Femur (tissue), 1 donor: ENCODE measurements at places on chromosomes 11 and 22.

DNA sequence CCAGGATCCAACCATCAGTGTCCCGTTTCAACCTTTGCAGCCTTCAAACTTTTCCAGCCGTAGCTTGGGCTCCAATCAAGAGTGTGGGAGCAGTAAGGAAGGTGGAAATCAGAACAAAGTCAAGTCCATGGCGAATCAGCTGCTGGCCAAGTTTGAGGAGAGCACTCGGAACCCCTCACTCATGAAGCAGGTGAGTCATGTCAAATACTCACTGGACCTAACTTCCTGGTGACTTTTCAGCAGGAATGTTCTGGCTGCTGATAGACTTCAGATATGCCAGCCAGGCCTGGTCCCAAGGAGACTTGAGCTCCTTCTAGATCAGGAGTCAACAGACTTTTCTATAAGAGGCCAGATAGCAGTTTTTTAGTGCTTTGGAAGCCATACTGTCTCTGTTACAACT, 129.0 kb downstream of the MICAL2 start:
- no peak for DNase-seq

DNA sequence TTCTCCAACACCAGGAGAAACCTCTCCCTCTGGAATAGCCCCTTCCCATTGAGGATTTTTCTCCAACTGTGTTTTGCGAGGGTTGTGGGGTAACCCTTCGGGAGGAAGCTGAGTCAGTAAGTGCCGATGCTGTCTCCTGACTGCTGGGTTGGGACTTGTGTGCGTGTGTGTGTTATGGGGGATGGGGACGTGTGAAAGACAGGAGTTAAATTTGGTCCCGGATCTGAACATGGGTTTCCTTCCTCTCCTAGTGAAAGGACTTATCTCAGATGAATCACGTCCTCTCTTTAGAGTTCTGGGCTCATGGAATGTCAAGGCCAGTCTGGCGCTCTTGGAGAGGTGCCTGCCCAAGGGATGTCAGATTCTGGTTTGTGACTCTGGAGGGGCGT, 33.3 kb downstream of the KIAA1671 start:
- DNase-seq, result peak; percentile 48

DNA sequence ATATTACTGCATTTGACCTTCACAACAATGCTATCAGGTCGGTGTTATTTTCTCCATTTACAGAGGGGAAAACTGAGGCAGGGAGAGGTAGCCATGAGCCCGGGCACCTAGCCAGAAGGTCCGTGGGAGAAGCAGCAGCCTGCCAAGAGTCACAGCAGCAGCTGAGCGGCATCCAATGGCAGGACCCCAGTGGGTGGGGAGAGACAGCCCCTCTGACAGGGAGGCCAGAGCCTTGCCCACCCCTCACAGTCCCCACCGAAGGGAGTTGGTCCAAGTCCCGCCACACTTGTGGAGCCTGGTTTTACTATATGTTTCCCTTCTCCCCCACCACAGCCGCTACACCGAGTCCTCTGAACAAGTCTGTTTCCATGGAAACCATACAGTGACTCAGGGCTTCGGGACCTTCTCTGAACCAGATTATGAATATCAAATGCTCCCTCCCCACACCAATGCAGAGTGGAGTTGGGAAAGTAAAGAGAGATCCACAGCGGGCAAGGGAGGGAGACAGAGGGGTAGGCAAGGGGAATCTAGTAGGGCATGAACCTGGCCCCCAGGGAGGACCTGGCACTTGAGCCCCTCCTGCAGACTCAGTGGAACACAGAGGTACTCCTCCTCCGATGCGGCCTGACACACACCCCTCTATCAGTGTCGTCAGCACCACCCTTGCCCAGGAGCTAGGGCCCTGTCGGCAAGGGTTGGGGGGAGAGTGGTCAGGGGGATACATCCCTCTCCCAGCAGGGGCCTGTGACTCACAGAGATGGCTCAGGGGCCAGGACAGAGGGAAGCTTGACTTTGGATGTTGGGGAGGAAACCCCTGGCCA, 2.5 kb downstream of the CHST1 start:
- peak; percentile 84 for DNase-seq

DNA sequence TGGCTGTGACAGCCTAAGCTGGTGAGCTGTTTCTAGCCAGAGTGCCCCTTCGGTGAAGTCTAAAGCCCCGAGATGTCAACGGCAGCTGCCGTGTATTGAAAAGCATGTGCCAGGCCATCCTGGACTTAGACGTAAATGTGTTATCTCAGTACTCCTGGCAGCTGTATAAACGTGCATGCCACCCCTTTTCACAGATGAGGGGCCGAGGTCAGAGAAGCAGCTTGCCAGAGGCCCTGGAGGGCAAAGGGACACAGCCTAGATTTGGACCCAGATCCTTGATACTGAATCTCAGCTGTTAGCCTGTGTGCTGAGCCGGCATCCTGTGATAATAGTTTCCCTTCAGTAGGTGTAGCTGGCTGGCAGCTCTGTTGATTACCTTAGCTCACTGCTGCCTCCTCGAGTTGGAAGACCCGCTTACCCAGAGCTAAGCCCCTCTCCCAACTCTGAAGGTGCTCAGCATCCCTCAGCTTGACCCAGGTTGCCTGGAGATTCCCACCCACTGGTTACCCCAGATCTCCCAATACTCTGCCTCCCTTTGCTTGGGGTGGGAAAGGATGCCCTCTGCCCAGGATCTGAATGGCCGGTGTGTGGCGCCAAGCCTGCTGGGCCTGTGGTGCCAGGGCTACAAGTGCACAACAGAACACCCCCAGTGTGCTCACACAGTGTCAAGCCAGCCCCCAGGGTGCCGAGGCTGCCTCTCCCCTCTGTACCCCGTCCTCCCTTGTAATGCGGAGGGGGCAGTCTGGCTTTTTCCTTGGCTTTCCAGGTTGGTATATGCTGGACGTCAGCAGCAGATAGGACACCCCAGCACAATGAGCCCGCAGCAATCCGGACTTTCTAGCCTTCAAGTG, 59.8 kb upstream of the WNT7B start:
- peak; percentile 44 for DNase-seq

DNA sequence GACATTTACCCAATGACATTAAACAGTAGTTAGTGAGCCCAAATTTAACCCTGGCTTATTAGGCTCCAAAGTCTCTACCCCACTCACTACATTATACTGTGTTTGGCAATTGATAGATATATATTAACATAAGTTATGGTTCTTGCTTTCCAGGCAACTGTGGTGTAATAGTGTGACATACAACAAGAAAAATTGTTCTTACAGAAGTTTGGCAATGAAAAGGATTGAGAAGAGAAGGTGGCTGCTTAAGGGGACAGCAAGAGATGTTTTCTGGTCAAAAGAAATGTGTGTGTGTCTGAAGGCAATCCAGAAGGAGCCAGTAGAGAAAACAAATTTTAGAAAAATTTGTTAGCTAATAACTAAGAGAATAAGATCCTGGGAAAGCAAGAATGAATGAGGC, 132.4 kb downstream of the SWAP70 start:
- no peak for DNase-seq

DNA sequence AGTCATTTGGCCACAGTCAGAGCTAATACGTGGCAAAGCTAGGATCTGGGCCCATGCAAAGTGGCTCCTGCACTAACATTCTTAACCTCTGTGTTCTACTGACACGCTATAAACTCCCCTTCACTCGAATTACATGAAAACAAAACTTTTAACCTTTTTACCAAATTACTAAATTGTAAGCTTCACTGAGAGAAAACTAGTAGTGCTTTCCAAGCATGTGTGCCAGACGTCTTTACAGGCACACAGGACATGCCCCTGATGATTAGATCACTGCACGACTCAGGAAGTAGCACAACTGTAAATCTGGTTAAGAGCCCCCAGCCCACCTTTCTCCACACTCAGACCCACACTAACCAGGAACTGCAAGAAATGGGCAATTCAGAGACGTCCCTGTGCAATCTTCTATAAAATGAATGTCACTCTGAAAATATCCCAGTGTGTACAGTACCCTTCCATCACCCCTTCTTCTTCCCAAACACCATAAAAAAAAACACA, 16.1 kb downstream of the PHF21A start:
- no peak for DNase-seq

- DNase-seq, result no peak
Measured at GRCh38 chr11:116468699-116469098, 304.1 kb downstream of the BUD13 start.

DNA sequence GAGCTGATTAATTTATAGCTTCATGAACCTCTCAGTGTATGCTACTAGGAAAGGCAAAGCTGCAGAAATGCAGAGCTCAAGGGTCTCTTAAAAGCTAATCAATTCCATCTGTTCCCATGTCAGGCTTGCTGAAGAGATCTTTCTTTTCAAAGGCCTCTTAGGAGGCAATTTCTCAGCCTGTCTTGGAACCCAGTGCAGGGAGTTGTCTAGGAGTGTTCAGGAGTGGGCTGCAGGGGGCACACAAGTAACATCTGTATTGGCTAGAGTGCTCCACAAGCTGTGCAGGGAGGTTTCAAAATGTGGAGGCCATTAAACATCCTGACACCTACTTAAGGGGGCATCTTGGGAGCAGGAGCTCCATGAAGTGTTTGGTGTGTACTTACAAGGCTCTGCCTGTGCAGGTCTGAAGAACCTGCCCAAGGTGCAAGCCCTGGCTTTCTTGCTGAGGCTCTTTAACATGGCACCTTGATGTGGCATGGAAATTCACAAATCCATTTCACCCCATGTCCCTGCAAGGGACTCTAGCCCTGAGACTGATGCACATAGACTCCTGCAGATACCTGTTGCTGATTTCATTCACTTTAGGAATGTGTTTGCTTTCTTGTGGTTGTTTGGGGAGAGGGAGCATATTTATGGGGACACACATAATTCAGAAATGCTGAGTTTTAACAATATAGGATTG, 134.7 kb downstream of the ME3 start:
- no peak for DNase-seq

- DNase-seq, result no peak
Measured at GRCh38 chr22:35334004-35334403, 34.3 kb downstream of the TOM1 start.

DNA sequence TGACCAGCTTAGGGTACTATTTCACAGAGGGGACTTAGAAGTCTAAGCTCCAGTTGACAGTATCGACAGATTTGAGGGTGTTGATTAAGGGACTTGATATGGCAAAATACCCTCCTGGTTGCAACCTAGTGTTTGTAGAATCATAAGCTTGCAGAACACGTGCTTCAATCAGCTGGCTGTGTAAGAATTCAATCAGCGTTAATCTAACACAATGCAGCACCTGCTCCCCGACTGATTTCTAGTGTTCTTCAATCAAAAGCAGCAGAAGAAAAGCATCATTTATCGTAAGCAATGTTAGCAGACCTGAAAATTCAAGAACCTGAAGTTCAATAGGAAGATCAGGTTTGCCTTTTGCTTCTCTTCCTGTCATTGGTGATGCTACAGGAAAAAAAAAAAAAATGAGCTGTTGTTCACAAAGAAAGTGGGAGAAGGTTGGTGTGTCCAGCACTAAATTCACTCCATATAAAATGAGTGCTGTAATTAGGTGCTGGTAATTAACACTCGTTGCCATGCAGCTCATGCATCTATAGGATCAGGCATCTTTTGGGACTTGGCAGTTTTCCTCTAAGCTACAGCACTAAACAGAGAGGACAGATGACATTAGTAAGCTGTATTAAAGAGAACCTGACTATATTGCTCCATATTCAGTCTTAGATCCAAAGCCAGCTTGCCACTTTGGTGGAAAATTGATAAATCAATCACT, 840.3 kb downstream of the OPCML start:
- DNase-seq, result no peak

GRCh38 chr22:37739611-37740049, 42.8 kb downstream of the TRIOBP start:
- no peak for DNase-seq

- no peak for DNase-seq
Measured at GRCh38 chr11:63014408-63015055, 1.1 kb downstream of the SLC22A8 start.

DNA sequence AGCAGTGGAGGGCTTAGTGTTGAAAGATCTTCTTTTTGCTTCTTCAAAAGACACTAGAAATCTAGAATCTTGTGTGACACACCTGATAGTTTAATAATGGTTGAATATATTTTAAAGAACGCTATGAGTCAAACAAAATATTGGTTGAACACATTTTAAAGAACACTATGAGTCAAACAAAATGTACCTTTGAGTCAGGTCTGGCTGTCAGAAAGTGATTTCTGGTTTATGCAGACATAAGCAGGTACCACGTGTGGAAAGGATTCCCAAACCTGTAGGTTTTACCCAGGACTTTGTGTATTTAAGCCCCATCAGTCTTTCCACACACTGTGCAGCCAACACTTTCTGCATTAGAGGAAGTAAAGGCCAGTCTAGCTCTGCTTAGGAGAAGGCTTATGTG, 366.7 kb upstream of the TENM4 start:
- no peak for DNase-seq

DNA sequence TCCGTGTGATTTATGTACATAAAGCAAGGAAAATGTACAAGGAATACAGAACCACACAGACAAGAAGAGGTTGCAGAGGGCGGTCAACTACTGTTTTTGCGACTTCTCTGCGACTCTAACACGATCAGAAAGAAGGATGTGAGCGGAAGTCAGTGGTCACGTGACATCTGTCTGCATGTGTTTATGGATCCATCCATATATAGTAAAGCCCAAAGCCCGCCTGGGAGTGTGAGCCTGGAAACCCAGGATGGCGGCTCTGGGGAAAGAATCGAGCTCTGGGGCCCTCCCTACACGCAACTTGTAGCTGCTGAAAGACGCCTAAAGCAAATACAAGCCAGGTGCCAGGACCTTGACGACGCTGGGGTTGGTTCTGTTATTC, 8.8 kb downstream of the OSBPL5 start:
- DNase-seq, result peak; percentile 53

- no peak for DNase-seq
Measured at GRCh38 chr11:24373516-24373915, 123.3 kb upstream of the LUZP2 start.

GRCh38 chr11:126834573-126834972, 166.0 kb downstream of the KIRREL3 start:
- DNase-seq, result no peak

DNA sequence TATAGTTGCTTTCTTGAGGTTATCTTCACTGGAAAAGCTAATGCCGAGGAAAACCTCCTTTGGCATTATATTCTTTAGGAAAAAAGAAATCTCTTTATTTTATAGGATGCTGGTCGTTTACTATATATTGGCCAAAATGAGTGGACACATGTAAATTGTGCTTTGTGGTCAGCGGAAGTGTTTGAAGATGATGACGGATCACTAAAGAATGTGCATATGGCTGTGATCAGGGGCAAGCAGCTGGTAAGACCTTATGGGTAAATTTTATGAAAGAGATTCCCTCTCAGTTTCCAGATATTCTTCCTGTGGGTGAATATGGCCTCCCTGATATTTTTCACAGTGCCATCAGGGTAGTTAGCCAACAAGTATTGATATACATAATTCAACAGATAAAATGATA, 29.4 kb upstream of the TTC36 start:
- no peak for DNase-seq

- DNase-seq, result no peak
Measured at GRCh38 chr11:61718046-61718531, 34.3 kb upstream of the MYRF start.

DNA sequence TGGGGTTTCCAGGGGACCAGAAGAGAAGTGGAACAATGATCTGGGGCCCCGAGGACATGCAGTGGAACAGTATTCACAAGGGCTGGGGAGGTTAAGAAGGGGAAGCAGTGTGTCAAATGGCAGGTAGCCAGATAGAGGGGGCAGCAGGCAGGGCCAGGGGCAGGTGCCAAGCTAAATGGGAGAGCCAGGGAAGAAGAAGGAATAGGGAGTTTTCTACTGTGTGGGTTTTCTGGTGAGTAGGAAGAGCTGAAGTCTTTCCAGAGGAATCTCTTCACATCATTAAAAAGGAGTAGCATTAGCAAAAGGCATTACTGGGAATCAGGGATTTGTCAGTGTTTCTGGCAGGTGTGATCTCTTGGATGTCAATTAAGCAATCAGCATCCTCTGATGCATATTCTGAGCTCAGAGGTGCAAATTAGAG, 55.8 kb downstream of the IRAG1 start:
- peak; percentile 56 for DNase-seq

- peak; percentile 88 for DNase-seq
Measured at GRCh38 chr22:46390652-46391301, 55.3 kb downstream of the TRMU start.
